Right renal cortex interstitium (tissue), 3 donors: ENCODE measurements at places on chromosomes 6 and 20.

GRCh38 chr20:13130061-13130706 is 90.9 kb upstream of the ISM1 start:
- DNase-seq, result no peak

- no peak for DNase-seq
Observed at GRCh38 chr20:37552415-37552814, 24.7 kb upstream of the BLCAP start.

DNA sequence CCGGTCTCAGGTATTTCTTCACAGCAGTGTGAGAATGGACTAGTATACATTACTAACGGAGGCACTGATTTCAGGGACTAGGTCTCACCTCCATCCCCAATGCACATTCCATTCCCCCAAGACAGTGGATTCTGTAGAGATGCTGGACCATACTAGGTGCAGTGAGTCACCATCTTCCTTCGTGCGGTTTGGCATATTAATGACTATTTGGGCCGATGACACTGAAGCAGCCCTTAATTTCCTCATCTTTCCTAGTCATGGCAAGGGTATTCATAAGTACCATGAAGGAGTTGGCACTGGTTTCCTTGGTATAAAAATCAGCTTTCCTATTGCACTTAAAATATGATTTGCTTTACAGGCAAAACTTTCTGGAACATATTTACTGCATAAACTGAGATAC is 121.4 kb upstream of the TRAF3IP2 start:
- no peak for DNase-seq

GRCh38 chr6:167815296-167815980 is 11.3 kb upstream of the AFDN start:
- no peak for DNase-seq

DNA sequence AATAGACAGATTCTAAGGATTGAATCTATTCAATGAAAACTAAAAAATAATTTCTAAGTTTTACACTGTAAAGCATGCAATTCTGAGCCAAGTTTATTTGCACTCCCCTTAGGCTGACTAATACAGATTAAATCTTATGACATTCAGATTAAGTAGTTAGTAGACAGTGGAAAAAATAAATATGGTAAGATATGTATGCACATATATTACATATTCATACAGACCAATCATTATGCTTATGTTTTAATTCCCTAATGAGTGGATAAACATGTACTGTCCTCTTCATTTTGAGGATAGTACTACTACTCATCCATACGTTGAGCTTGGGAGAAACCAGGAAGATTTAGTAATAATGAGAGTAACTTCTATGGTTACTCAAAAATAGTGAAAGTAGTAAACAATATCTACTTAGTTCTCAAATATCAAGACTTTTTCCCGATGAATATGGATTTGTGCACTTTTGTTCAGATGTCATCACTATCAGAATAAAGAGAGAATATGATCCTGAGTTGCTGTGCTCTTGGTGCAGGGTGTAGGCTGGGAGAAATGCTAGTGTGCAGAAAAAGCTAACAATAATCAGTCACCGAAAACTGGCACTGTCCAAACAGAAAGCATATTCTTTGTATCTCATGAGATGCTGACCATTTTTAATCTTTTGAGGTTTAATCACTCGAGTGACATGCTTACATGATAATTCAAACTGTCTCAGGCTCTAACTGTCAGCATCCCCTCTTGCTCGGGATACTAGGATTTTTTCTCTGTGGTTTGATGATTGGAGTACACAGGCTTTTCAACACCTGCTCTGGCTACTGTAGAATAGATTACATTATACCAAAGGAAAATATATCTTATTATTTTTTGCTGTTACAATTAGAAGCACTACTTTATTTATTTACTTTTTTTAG is 111.6 kb downstream of the EPHA7 start:
- DNase-seq, result no peak

GRCh38 chr6:116971959-116972358 is 94.9 kb downstream of the RFX6 start:
- peak; percentile 7 for DNase-seq

GRCh38 chr20:12660918-12661317 is 347.9 kb upstream of the SPTLC3 start:
- DNase-seq, result no peak

- no peak for DNase-seq
Observed at GRCh38 chr20:22583773-22584521, 425 bp downstream of the FOXA2 start.

GRCh38 chr6:141202626-141203025 is 930.1 kb upstream of the GJE1 start:
- no peak for DNase-seq

GRCh38 chr20:42790111-42790510 is 399.6 kb downstream of the PTPRT start:
- DNase-seq, result no peak

DNA sequence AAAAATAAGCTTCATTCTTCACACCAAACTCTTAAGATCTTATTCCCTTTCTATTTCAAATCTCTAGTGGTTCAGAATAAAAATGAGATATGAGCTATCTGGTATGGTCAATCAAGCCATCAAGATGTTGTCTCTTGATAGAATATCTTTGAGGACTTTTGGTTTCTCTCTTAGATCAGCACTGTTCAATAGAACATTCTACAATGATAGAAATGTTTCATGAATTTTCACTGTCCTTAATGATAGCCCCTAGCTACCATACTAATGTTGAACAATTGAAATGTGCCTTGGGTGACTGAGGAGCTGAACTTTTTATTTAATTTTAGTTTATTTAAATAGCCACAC is 24.1 kb upstream of the HINT3 start:
- no peak for DNase-seq

GRCh38 chr6:47147836-47148344 is 105.8 kb upstream of the ADGRF1 start:
- DNase-seq, result no peak

- DNase-seq, result no peak
Observed at GRCh38 chr6:76490456-76490855, 418.0 kb upstream of the IMPG1 start.

DNA sequence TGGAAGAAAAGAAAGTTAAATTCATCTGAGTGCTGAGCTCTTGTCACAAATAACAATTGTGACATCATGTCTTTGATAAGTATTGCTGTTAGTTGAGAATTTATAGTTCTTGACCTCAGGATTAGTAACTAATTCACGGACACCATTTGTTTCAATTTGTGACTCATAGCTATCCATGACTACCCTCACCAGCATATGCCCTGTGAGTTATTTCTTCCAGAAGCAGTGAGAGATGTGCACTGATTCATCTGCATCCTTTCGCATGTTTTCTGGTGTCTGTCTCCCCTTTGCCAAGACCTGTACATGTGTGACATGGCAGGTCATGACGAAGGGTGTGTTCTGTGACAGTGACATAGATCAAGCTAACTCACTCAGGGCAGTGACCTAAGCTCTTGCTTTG is 86.9 kb downstream of the SOBP start:
- DNase-seq, result no peak

DNA sequence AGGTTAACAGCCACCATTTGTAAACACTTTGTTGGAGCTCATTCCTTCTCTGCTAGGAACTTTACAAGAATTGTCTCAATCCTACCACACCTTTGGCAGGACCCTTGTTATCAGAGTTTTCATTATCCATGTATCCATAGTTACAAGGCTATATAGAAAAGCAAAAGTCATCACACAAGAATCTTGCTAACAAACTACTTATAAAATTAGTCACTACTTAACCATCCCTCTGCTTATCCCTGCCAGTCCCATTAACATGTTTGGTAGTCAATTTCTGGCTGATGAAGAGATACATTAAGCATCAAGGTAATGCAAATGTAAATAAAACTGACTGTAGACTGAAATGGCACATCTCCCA is 10.4 kb downstream of the ZSWIM3 start:
- DNase-seq, result no peak

DNA sequence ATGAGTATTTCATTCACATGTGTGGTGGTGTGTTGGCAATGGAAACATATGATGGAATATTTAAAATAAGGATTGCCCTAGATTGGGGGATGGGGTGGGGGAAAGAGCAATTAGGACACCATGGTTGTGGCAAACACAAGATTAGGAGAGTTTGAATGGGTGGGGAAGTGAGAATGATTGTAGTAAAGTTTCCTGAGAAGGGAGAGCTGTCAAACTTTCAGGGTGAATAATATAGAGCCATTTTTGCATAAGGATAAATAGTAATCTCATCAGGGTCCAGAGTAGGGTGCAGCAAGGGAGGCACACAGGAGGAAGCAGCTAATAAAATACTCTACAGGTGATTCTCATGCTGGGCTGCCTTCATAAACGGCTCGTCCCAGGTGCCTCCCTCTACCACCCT is 294.9 kb upstream of the MARCKS start:
- DNase-seq, result no peak

- DNase-seq, result no peak
Observed at GRCh38 chr20:25013478-25014380, 21.2 kb upstream of the APMAP start.

DNA sequence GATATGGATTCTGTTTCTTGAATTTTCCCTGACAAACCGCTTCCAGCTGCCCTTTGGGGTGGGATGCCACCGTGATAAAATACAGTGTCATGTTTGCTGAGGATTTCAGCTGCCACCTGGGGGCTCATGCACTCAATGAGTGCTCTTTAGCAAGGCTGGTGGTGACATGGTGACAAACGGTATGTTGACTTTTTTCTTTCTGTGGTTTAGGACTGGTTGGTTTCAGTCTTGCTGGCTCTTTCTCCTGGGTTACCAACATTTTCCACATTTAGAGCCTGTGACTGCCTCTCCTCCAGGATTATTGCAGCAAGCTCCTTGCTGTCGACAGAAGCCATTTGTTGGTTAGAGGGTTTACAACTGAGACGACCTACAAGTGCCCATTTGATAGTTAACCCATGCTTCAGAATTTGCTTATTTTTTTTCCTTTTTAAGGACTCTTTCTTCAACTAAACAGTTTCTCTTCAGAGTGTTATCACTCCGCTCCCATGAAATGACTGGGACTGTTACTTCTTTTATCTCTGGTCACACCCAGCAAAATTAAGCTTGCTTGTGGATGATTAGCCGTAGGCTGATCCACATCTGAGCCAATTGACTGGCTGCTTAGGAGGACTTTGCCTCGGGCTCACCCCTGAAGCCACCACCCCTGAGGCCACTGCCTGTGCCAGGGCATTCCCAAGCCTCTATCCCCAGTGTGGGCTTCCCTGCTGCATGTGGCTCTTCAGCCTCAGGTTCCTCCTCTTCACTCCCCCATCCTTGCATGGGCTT is 48.4 kb upstream of the CDYL start:
- DNase-seq, result no peak

- DNase-seq, result no peak
Observed at GRCh38 chr6:92568541-92568940, 850.8 kb downstream of the EPHA7 start.

DNA sequence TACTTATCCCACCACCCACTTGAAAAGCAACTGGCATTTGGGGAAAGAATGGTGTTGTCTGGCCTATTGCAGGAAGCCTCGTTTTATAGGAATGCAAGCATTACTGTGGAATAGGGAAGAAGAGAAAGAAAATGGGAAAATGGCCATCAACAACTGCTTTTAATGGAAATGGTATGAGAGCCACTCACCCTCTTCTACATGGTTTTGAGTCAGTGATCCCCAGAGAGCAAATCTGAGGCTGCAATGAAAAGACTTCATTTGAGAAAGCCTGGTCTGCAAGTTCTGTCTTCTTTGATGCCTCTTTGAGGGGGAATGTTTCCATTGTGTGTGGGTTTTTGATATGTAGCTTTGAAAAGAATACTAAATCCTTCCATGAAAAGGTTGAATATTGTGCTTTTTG is 172.3 kb upstream of the HDDC2 start:
- DNase-seq, result no peak

GRCh38 chr6:105607636-105608621 is 205.0 kb upstream of the PREP start:
- no peak for DNase-seq

DNA sequence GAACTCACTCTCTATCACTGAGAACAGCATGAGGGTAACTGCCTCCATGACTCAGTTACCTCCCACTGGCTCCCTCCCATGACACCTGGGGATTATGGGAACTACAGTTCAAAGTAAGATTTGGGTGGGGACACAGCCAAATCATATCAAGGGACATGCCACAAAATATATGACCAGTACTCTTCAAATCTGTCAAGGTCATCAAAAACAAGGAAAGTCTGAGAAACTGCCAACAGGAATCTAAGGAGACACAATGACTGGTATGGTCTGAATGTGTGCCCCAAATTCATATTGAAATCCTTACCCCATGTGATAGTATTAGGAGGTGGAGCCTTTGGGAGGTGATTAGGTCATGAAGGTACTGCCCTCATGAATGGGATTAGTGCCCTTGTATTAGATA is 258.8 kb downstream of the TPBG start:
- DNase-seq, result no peak

DNA sequence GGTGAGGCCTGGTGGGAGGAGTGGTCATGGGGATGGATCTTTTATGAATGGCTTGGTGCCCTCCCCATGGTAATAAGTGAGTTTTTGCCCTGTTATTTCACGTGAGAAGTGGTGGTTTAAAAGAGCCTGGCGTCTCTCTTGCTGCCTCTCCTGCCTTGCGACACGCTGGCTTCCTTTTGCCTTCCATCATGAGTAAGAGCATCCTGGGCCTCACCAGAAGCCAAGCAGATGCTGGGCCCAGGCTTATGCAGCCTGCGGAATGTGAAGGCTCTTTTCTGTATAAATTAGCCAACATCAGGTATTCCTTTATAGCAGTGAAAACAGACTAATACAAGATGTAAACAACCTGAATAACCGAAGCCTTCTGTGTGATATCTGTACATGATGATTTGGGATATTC is 27.6 kb downstream of the VTA1 start:
- no peak for DNase-seq

GRCh38 chr6:53585208-53585900 is 40.5 kb upstream of the GCLC start:
- DNase-seq, result no peak

- no peak for DNase-seq
Observed at GRCh38 chr6:72522735-72523141, 99.1 kb upstream of the KCNQ5 start.

DNA sequence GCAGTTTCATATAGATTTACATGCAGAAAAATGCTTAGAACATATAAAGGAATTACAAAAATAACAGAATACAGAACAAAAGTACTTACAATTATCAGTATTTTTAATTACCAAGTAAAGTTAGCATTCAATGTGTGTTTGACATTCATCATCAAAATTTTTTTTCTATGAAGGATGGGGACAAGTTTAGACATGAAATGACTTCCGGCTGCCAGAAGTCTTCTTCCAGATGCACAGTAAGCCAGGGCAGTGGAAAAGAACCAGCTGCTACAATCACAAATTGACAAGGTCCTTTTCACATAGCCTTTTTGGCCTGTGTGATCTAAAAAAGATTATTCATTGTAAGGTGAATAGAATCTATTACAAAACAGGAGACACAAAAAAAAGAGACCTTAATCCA is 73.8 kb downstream of the HUS1B start:
- no peak for DNase-seq

GRCh38 chr6:37798436-37799262 is 20.9 kb upstream of the ZFAND3 start:
- DNase-seq, result no peak

- no peak for DNase-seq
Observed at GRCh38 chr6:3489961-3490624, 33.2 kb upstream of the SLC22A23 start.
